ENCODE measurements at places on chromosomes 2 and 18.
A peak's percentile ranks its signal among the peaks of the same experiment; 100 is the strongest.

- DNase-seq: peak; percentile 43
Observed at GRCh38 chr2:240556553-240557100, 1.2 kb downstream of the ANKMY1 start.

- peak; percentile 95 for DNase-seq
Observed at GRCh38 chr2:150487537-150488429, at the start of gene RND3. Gene RND3, minus strand, starts transcription at chr2:150487667. Its CDS starts 250 bp downstream, at chr2:150487417.

DNA sequence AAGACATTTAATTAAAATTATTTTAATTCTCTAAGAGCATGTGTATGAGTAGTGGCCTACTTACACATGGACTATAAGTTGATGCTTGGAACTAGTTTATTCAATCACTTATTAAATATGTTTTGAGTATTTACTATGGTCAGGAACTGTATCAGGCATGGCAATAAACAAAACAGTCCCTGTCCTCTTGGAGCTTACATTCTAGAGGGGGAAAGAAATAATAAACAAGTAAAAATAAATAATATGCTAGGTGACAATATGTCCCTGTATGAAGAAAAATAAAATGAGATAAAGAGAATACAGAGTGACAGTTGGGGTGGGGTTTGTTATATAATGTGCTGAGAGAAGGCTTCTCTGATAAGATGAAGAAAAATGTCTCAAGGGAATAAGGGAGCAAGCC lies 74.5 kb downstream of the MYO3B start:
- no peak for DNase-seq

- no peak for DNase-seq
Observed at GRCh38 chr2:30684026-30684425, 123.2 kb downstream of the CAPN13 start.

DNA sequence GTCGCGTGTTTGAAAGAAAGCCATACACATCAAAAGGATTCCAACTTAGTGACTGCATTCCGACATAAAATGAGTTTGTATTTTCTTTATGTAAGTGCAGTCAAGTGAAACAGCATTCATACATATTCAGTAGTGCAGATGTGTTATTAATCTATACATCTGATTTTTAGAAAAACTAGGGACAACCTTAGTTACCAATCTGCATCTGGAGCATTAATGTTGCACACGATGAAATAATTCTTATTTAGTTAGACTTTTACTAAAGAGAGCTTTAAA lies 1.9 kb downstream of the GORASP2 start:
- DNase-seq: no peak

- no peak for DNase-seq
Observed at GRCh38 chr2:241762321-241762932, 14.2 kb upstream of the GAL3ST2 start.

- no peak for DNase-seq
Observed at GRCh38 chr2:121388371-121388770, 103.4 kb upstream of the TFCP2L1 start.

GRCh38 chr2:48781366-48781765 lies 25.8 kb upstream of the LHCGR start:
- DNase-seq: no peak

- no peak for DNase-seq
Observed at GRCh38 chr2:165777522-165778186, 16.4 kb downstream of the GALNT3 start.

- no peak for DNase-seq
Observed at GRCh38 chr2:232621186-232621585, 12.2 kb upstream of the EFHD1 start.

DNA sequence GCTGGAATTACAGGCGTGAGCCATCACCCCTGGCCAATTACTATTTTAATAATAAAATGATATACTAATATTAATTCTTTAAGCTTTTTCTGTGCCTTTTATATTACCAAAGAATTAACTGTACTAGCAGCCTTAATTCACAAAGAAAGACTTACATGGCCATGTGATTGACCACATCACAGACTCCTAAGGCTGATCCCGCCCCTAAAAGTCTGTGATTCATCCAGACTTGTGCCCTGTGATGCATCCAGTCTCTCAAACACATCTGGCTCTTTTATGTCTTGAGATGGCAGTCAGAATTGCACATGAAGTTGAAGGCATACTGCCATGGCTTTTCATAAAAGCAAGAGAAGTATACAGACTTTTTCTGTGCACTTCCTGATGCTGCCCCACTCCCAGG lies 91.7 kb downstream of the DTNA start:
- peak; percentile 61 for DNase-seq

GRCh38 chr18:35376393-35376741 lies 770 bp downstream of the ZNF396 start:
- DNase-seq: no peak

- DNase-seq: no peak
Observed at GRCh38 chr2:96701636-96702035, 38.2 kb downstream of the LMAN2L start.

- DNase-seq: no peak
Observed at GRCh38 chr2:237447496-237447895, 33.5 kb upstream of the COL6A3 start.

DNA sequence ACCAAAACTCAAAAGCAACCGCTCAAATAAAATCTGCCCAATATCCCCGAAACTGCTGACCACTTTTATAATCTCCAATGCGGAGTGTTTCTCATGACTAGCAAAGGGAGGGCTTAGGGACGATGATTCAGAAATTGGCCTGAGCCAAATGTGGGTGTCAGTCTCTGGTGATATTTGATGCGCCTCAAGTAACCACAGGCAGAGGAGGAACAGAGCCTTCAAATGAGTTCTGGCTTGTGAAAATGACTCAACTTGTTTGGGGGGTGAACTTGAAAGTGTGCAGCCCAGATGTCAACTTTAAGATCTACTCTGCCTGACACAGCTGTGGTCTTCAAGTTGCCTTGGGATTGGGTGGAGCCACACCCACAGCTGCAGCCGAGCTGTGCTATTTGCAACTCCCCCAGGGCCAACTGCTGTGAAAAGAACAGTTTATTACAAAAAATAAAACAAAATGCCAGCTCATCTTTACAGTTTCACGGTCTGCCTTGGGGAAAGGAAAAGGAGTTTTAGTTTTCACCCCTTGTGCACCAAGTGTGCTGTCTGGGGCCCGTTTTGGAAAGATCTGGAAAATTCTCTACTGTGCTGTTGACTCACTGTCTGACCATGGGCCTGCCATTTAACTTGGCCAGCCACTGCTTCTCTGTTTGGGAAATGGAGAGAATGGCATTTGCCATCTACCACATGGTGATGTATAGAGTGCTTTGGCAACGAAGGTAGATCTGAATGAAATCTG lies 222.1 kb downstream of the MTX2 start:
- peak; percentile 95 for DNase-seq

All from AG08395 (cell line).